Activated CD4-positive, alpha-beta T cell treated with anti-CD3 and anti-CD28 coated beads, Interleukin-2, amount 50 U/mL, for 4 hours (primary cell): ENCODE measurements at places on chromosomes 1 and 21.

GRCh38 chr1:201328576-201328975, 45.3 kb downstream of the PKP1 start:
- no peak for DNase-seq

GRCh38 chr1:3548156-3548893, 63.0 kb downstream of the MEGF6 start:
- no peak for DNase-seq

DNA sequence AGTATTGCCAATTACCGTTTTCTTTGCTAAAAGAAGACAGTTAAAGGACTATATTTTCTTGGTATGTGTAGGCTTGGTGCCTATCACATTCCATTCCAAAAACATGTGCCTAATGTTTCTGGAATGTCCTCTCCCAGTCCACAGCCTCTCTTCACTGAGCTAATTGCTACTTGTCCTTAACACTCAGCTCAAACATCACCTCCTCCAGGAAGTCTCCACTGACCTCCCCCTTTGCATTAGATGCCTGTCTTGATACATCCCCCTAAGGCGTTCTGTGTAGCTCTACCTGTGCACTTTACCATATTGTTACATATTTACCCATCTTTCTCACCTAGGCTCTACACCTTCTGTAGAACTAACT, 195.6 kb upstream of the CAMK1G start:
- no peak for DNase-seq

GRCh38 chr1:119209596-119210295, 69.3 kb upstream of the WARS2 start:
- no peak for DNase-seq

DNA sequence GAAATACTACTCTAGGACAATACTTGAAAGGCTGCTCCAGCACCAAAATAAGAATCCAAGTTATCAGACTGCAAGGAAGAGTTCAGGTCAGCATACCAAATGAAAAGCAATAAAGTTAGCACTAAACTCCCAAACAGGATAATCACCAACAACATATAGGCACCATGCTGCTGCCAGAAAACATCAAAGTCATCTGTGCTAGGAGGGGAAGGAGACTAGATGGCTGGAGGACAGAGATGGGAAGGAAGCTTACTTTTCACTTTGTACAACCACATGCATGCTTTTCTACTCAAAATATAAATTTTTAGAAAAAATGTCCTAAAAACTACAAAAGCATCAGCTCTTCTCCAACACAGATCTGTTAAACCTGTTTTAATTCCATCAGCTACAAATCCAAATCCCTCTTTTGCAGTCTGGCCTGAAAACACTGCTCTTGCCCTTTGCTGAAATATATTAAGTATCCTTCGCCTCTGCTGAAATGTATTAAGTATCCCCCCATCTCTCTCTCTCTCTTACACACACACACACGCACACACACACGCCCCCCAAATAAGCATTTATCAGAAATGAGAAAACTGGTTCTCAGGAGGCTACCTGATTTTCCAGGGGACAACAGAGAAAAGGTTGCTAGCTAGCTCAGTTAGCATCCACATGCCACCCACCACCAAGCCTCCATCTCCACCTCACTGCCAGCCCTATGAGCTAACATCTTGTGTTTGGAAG, 1.5 kb downstream of the GATAD2B start:
- no peak for DNase-seq

GRCh38 chr1:27650171-27650538, 15.2 kb upstream of the FGR start:
- DNase-seq, result no peak

DNA sequence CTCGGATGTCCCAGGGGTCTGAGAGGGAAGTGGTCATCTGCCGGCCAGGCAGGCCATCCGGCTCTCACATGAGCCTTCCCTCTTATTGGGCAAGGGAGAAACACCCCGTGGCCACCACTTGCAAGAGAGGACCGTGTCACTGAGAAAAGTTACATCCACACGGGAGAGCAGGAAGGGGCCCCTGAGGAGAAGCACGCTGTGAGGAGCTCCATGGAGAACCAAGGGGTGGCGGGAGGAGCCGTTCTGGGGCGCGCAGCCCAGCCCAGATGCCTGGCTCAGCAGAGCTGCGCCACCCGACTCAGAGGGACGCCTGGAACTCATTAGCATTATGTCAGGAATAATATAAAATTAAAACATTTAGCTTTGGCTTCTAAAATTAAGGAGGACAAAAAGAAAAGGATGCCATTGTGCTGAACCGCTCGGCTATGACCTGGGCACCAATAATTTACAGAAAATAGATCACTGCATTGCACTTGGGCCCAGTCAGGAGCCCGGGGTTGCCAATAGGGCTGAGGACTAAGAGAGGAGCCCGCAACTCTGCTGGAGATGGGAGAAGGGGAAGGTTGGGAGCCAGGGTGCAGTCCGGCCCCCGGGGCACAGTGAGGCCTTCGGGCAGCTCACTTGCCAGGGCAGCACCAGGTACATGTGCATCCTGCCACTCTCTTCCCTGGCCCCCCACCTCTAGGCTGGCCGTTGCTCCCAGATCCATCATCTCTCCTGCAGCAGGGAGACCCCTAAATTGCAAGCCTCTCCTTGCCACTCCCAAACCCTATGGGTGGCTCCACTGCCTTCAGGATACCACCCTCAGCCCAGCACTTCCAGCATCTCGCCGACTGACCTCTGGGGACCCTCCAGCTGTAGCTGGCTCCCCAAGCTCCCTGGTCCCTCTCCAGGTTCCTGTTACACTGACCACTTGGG, 84.8 kb downstream of the DMRTB1 start:
- no peak for DNase-seq

DNA sequence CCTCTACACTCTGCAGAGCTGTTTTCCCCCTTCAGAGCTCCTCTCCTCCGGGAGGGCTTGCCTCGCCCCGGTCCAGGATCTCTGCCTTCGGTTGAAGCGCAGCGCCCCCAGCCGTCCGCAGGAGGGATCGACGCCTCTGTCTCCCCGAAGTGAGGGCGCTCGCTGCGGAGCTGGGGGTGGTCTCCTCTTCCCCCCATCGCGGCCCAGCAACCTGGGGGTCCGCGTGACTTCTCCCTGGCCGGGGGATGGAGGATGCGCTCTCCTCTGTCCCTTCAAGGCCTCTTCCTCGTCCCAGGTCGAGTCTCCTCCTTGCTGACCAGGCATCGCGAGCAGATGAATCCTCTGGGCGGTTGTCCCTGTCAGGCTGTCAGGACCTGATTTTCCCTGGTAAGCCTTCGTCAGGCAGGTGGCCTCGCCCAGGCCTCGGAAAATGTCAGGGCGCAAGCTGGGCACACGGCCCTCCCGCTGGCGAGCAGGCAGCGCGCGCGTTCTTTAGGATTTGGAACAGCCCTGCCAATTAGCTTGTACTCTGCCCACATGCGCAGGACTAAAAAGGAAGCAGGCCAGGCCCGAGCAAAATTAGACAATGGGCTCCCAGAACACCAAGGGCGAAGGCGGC, 90.5 kb downstream of the EDEM3 start:
- no peak for DNase-seq

GRCh38 chr21:26070822-26071425, 99.6 kb downstream of the APP start:
- DNase-seq, result no peak

GRCh38 chr1:228430243-228430642, 13.6 kb upstream of the TRIM17 start:
- DNase-seq, result no peak
